ENCODE measurements at places on chromosomes 7 and 10.
A peak's percentile ranks its signal among the peaks of the same experiment; 100 is the strongest.

DNA sequence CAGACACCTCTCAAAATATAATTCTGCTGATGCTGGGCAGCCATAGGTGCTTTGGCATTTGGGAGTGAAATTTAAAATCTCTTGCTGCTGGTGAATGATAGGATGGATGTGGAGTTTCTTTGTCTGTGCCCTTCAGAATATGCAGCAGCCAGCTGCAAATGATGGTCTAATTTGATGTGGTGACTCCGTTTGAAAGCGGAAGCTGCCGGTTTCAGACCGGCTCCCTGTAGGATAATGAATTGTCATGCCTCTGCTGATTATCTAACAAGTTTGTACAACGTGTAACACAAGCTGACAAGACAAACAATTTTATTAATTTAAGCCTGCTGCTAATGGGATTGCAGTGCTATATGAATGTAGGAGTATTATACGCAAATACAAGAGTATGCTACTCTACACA, 103.5 kb downstream of the SND1 start:
- DNase-seq: no peak

- DNase-seq: no peak
Observed at GRCh38 chr7:5363729-5364128, 59.9 kb downstream of the TNRC18 start.

DNA sequence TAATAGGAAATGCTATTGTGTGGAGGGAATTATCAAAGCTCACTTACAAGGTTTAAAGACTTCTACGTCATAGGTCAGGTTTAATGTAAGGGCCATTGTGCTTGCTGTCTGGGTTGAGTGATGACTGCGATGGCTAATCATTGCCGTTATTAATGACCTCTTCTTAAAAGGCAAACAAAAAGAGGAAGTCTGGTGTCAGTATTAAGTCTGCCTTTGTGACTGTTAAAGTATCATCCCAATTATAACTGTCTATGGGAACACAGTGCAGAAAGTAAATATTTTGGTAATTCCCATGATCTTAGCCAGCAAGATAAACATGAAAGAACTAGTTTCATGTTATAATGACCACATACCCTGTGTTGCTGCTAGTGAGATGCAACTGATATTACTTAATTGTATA, 382.4 kb downstream of the BBS9 start:
- DNase-seq: no peak

- no peak for DNase-seq
Observed at GRCh38 chr10:114779803-114780576, 41.6 kb upstream of the FHIP2A start.

DNA sequence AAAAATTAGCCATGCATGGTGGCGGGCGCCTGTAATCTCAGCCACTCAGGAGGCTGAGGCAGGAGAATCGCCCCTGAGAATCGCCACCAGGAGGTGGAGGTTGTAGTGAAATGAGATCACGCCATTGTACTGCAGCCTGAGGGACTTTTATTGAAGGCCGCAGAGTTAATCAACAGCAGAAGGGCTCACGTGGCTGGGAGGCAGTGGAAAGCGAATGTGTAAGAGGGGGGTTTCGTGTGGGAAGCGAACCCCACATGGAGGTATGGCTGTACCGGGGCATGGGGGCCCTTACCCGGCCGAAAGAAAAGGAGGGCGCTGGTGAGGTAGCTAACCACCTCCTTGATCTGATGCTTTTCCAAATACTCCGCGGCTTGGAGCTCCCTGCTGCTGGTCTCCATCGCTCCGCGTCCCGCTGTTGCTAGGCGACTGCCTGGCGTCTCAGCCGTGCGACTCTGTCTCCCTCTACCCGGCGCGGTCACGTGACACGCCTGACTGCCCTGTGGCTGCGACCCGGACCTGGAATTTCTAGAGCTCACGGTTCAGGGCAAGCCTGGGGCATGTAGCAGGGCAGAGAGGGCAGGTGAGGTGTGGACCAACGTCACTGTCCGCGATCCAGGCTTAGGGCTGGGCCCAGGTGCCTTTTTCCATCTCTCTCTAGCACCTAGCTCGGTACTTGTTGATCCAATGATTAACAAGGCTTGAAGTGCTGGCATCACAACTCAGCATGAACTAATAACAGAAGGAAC, at the start of gene EFCAB10:
EFCAB10 (minus strand) TSS at position 428 of the 746 bp plus-strand sequence; CDS start at position 398, 30 bp downstream.
- peak; percentile 9 for DNase-seq

DNA sequence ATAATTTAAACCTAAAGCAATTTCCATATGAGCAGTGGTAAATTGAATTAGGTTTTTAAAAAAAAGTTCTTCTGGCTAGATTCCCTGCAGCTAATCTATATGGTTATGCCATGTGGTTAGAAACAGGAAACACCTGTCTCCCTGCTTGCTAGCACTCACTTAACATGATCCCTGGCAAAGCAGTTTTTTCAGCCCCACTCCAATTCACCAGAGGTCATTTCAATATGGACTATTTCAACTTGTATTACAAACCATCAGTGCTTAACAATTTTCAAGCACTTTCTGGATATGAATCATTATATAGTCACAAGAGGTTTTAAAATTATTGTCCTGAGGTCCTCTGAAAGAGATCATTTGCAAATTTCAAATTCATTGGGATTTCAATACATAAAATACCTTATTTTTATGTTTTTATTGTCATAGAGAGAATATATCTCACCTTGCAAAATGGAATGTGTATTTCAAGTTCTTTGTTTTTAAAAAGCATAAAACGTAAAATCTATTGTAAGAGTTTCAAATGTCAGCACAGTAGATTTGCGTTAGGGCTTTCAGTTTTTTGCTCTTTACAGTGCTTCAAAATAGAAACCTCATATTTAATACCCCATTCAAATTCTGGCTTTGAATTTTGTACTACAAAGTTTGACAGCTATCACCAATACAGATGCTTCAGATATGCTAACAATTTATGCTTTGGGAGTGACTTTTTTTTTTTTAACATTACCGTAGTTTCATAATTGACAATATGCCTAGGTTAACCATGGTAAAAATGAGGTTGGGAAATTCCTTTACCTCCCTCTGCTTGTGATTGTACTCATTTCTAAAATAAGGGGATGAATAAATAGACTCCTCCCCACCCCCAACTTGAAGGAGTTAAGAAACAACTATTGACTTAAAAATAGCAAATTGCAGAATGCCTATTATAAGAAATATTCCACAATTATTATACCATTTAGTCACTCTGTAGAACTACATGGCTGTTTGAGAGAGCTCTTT, 117.5 kb upstream of the HGF start:
- no peak for DNase-seq

GRCh38 chr10:101290881-101291280, 61.6 kb upstream of the LBX1 start:
- DNase-seq: no peak

DNA sequence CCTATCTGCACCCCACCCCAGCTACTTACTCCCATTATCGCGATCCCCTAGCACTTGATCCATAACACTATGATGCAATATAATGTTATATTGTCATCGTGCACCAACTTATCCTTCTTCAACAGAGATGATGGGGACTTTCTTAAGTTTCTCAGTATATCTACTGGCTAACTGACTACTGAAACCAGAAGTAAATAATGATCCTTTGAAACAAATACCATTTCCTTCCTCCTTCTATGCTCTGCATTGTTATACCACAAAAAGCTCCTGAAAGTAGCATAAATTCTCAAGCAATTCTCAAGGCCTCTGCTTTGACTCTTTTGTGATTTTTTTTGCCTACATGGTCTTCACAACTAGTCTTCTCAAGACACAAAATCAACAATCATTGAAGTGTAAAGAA, 68.9 kb downstream of the HTR7 start:
- DNase-seq: no peak

DNA sequence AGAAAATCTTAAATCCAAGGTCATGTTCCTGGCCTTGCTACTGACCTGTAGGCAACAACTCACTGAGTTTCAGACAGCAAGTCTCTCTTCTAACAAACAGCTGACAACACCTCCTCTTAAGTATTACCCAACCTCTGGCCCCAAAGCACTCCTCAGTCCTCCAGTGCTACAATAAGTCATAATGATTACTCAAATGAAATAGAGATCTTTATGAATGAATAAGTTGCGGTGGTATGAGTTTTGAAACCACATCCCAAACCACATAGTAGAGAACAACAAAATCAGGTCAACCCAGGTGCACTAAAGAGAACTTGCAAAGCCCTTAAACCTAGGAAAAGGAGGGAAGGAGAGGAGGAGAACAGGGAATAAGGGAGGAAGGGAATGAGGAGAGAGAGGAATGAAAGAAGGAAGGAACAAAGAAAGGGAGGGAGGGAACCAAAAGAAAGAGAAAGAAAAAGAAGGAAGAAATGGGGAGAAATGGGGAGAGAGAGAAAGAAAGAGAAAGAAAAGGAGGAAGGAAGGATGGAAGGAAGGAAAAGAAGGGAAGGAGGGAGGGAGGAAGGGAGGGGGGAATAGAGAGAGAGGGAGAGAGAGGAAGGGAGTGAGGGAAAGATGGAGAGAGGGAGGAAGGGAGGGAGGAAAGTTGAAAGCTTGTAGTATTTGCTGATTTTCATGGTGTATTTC, 142.8 kb upstream of the CALCR start:
- DNase-seq: no peak

GRCh38 chr7:46004965-46005364, 83.9 kb upstream of the IGFBP3 start:
- DNase-seq: no peak

GRCh38 chr7:71911051-71911450, 501.1 kb downstream of the CALN1 start:
- DNase-seq: no peak

All from naive thymus-derived CD8-positive, alpha-beta T cell (primary cell).